IMR-90 (cell line): ENCODE measurements at places on chromosomes 7 and 10. TPM values are rescaled to one million over a fixed set of nuclear protein-coding genes. Genes with fewer than 3 reads are reported as not detected.

DNA sequence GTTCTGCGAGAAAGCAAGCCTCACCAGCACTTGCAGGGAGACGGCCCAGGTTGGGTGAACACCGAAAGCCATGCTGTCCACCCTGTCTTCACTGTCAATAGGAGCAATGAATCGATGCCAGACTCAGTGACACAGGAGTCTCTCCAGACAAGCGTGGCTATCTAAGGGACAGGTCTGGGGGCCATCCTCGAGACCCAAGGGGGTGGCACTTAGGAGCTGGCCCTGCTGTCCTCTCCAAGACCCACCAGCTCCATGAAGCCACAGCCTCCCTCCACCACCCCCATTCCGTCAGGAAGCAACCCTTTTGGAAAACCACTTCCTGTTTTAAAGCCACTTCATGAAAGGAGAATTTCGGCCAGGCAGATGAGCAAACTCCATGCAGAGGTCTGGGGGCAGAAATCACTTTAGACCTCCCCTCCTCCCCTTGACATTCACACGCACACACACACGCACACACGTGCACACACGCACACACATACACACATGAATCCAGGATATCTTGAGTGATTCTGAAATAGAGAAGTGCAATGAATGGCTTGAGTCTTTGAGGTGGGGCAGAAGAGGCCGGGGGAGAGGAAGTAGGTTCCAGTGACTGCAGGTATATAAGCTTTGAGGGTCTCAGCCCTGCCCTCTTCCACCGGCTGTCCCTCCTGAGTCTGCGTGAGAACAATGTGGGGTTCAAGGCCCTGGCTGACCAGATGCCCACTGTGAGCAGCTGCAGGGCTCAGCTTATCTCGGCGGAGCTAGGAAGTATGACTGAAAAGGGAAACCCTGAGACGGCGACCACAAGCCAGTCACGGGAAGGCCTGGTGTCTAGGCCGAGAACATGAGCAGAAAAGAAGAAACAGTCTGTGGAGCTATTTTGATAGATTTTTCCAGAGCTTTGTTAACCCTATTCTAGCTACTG lies 25.0 kb downstream of the RGS10 start:
- no peaks in the 10 kb centered on the region for H3K27me3 ChIP-seq
- H3K27ac ChIP-seq, result peak overlapping the region; percentile 34
- no peak overlapping the region for H3K4me3 ChIP-seq
- H3K4me1 ChIP-seq, result peaks cover 19% of the 10 kb centered on the region
- H3K36me3 ChIP-seq, result peaks cover 54% of the 10 kb centered on the region

DNA sequence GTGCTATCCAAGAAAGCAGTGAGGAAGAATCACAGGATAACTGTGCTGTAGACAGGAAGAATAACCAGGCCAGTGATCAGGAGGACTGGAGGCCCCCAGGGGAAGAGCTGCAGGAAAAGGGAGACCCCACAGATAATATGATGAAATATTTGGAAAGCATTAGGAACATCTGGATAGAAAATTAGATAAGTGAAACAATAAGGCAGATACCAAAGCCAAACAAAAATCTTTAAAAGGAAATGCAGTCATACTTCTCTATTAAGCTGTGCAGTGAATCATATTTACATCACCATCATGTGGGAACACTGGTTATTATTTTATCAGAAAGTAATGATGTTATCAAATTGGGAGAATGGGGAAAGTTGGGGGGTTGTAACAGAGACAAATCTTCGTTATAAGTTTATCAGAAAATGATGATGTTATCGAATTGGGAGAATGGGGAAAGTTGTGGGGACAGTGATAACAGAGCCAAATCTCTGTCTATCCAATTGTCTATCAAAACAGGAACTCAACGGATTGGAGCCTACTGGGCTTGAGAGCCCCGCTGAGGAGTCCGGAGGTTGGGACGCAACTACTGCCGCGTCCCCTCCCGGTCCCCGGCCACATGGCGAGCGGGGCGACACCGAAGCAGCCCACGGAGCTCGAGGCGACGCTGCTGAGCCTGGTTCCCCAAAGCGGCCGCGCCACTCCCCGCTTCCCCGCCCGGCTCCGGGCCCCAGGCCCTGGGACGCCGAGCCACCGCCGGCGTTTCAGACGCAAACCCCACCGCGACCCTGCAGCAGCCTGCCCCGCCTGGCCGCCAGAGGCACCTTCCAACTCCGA lies 14.0 kb upstream of the RALA start:
- H3K27me3 ChIP-seq, result no peaks in the 10 kb centered on the region
- peak; percentile 83 for DNase-seq
- H3K36me3 ChIP-seq, result no peaks in the 10 kb centered on the region
- H3K4me1 ChIP-seq, result peaks cover 13% of the 10 kb centered on the region
- H3K4me3 ChIP-seq, result peak overlapping the region; percentile 30
- H3K27ac ChIP-seq, result peak overlapping the region; percentile 83

DNA sequence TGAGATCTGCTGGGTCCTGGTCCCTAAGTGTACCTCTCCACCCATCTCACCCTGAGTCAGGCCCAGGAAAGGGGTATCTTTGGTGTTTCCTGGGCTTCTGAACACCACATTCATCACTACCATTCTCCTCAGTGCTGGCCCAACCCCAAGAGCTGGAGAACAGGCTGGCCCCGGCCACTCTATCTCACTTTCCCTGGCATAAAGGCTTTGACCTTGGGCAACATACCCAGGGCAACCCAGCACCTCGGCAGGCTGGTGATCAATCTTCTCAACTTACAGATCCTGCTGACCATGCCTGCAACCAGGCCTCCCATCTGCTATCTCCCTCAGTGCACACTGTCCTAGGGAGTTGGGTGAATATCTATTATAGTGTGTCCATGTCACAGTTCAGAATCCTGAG lies 2.1 kb downstream of the VSIR start:
- DNase-seq, result no peak
- peaks cover 50% of the 10 kb centered on the region for H3K4me1 ChIP-seq
- no peaks in the 10 kb centered on the region for H3K36me3 ChIP-seq
- H3K27ac ChIP-seq, result no peak overlapping the region
- no peak overlapping the region for H3K4me3 ChIP-seq

DNA sequence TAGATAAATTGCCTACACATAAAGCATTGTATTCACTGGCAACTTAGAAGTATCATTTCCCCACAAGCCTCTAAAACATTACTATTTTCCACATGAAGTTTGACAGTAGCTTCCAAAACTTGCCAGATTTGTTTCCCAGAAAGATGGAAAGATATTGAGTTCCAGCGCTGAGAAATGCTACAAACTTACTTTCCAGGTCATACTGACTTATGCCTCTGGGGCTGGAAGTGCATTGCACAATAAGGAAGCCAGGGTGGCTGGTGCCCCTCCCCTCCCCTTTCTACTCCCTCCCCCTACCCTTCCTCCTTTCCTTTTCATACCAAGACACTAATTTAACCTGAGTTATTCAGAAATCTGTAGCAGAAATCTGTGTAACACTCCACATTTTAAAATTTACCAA lies 212.6 kb downstream of the WDR37 start:
- no peak overlapping the region for H3K4me3 ChIP-seq
- H3K36me3 ChIP-seq, result no peaks in the 10 kb centered on the region
- DNase-seq, result no peak
- H3K27ac ChIP-seq, result no peak overlapping the region

GRCh38 chr7:113094517-113095249 lies 8.1 kb upstream of the GPR85 start:
- H3K27me3 ChIP-seq, result no peaks in the 10 kb centered on the region
- no peak overlapping the region for H3K4me3 ChIP-seq
- H3K27ac ChIP-seq, result no peak overlapping the region
- no peak for DNase-seq
- peaks cover 2% of the 10 kb centered on the region; the same call in 1 of the 2 replicates for H3K4me1 ChIP-seq

- peak overlapping the region; percentile 84 for H3K4me3 ChIP-seq
- H3K4me1 ChIP-seq, result peaks cover 3% of the 10 kb centered on the region
- no peaks in the 10 kb centered on the region; the same call in none of the 2 replicates for H3K36me3 ChIP-seq
- no peaks in the 10 kb centered on the region for H3K27me3 ChIP-seq
- no peak for DNase-seq
Measured at GRCh38 chr10:59904426-59905065, 1.8 kb downstream of the CCDC6 start.

- H3K36me3 ChIP-seq, result no peaks in the 10 kb centered on the region
- no peak overlapping the region for H3K4me3 ChIP-seq
- no peaks in the 10 kb centered on the region for H3K4me1 ChIP-seq
- DNase-seq, result no peak
- H3K27me3 ChIP-seq, result no peaks in the 10 kb centered on the region
Measured at GRCh38 chr7:158008267-158008666, 579.4 kb downstream of the PTPRN2 start.

- H3K27me3 ChIP-seq, result no peaks in the 10 kb centered on the region
- no peak overlapping the region for H3K4me3 ChIP-seq
- H3K27ac ChIP-seq, result peak overlapping the region; percentile 13; the same call in 1 of the 2 replicates
- peak; percentile 55 for DNase-seq
Measured at GRCh38 chr7:77727936-77728701, 31.9 kb downstream of the RSBN1L start.

DNA sequence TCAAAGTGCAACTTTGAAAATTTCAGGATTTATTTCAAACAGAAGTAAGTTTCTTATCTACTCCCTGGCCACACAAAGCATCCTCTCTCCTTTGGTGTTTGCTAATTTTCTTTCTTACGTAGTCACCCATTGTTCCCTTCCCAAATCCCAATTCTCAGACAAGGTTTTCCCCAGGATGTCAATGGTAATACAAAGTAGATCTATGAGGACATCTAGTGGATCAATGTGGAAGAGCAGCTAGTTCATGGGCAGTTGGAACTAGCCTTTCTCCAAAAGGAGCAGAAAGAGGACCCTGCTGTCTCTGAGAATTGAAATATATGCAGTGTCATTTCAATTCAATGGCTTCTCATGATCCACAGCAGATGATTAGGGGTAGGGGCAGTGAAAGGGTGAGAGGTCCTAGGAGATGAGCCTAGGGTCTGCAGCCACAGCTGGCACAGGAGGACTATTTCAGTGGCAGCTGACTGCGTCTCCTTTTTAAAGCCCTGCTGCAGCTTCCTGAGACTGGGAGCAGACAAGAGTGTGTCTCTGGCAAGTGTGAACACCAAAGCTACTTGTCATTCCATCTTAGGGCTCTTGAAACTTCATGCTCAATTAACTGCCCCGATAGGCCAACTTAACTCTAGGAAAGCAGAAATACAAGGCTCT lies 632.6 kb downstream of the KCNMA1 start:
- no peak overlapping the region for H3K27ac ChIP-seq
- DNase-seq, result peak; percentile 58
- H3K4me3 ChIP-seq, result no peak overlapping the region
- H3K36me3 ChIP-seq, result no peaks in the 10 kb centered on the region; the same call in 1 of the 2 replicates

GRCh38 chr10:78348411-78349164 lies 314.9 kb downstream of the RPS24 start:
- no peaks in the 10 kb centered on the region for H3K4me1 ChIP-seq
- H3K4me3 ChIP-seq, result no peak overlapping the region
- no peaks in the 10 kb centered on the region for H3K36me3 ChIP-seq
- DNase-seq, result no peak
- H3K27me3 ChIP-seq, result peaks cover 42% of the 10 kb centered on the region

DNA sequence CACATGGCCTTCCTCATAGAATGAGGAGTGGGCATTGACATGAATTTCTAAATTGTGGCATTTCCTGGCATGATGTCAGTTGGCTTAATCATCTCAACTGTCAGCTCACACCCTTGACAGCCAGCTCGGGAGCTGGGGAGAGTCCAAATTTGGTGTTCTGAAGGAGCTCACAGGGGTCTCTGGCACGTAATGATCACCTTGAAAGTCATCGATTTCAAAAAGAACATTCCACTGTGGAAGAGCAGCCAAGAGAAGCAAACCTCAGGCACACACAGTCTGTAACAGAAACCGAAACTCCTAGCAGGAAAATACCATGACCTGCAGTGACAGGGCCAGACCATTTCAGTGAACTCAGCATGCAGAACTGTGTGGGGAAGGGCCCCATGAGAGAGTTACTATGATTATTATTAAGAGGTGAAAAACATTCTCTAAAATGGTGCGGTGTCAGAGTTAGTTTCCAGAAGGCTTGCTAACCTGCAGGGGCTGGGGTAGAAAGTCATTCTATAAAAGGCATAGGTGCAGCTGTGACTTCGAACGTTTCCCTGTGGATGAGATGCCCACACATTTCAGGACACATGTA lies 26.4 kb upstream of the KLF6 start:
- H3K27ac ChIP-seq, result peak overlapping the region; percentile 91
- peak; percentile 71 for DNase-seq
- no peaks in the 10 kb centered on the region for H3K36me3 ChIP-seq
- H3K27me3 ChIP-seq, result no peaks in the 10 kb centered on the region
- peak overlapping the region; percentile 17; the same call in 1 of the 2 replicates for H3K4me3 ChIP-seq
- peaks cover 33% of the 10 kb centered on the region for H3K4me1 ChIP-seq

- no peaks in the 10 kb centered on the region for H3K4me1 ChIP-seq
- H3K27ac ChIP-seq, result no peak overlapping the region
- no peaks in the 10 kb centered on the region for H3K27me3 ChIP-seq
Measured at GRCh38 chr10:83816942-83817341, 322.4 kb upstream of the GHITM start.

GRCh38 chr7:140342727-140343514 lies 55.4 kb downstream of the SLC37A3 start:
- 0 out of 2 replicates have a peak, but pooled peaks cover 2% of the 10 kb centered on the region for H3K4me1 ChIP-seq
- no peak overlapping the region for H3K4me3 ChIP-seq
- no peak overlapping the region for H3K27ac ChIP-seq
- DNase-seq, result peak; percentile 63
- H3K36me3 ChIP-seq, result peaks cover 9% of the 10 kb centered on the region

Gene PANK1
- total RNA-seq, result 6.7 and 8.8 TPM in 2 replicates

Gene ACSM6
- total RNA-seq, result not detected in 2 replicates

Gene HMX3
- total RNA-seq, result not detected in 2 replicates
